ENCODE measurements at places on chromosomes 2 and 18.

GRCh38 chr2:198762441-198762840 lies 695.3 kb downstream of the SATB2 start:
- peak; percentile 4 for DNase-seq

DNA sequence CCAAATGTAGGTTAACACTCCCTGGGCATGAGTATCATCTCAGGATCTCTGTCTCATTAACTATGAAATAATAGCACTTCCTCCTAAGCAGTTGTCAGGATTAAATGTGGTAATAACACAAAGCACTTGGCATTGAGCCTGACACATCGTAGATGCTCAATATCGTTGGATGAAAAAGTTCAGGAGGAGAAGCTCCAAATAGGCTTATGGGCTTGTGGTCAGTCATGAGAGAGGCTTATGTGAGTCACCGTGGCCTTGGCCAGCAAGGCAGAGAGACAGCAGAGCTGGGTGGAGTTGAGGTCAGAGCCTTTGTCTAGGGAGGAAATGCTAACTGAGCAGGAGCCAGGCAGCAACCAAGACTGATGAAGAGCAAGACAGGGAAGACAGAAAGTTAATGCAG lies 68.3 kb upstream of the PPM1B start:
- peak; percentile 93 for DNase-seq

DNA sequence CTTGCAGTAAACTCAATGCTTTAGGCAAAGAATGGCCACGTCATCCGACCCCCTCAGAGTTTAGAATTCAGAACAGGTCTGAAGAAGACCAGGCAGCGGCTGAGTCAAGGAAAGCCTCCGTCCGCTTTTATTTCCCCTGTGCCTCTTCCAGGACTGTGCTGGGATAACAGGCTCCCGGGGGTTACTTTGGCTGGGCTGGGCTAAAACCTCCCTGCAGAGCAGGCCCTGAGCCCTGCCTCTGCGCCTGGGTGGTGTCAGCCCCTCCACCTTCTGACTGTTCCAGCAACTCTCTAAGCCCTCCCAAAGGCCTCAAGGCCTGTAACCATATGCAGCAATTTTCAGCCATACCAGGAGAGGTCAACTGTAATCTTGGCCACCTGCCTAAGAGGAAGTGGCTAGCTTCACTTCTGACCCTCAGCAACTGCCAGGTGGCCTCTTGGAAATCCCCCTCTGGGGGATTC lies 166.5 kb downstream of the RPIA start:
- peak; percentile 4 for DNase-seq

DNA sequence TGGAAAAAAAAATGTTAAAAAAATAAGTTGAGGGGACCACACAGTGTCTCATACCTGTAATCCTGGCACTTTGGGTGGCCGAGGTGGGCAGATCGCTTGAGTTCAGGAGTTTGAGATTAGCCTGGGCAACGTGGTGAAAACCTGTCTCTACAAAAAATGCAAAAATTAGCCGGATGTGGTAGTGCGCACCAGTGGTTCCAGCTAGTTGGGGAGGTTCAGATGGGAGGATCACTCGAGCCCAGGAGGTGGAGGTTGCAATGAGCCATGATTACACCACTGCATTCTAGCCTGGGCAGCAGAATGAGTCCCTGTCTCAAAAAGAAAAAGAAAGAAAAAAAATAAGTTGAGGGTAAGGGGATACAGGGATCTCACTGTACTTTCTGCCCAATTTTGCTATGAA lies 6.1 kb upstream of the KYNU start:
- no peak for DNase-seq

DNA sequence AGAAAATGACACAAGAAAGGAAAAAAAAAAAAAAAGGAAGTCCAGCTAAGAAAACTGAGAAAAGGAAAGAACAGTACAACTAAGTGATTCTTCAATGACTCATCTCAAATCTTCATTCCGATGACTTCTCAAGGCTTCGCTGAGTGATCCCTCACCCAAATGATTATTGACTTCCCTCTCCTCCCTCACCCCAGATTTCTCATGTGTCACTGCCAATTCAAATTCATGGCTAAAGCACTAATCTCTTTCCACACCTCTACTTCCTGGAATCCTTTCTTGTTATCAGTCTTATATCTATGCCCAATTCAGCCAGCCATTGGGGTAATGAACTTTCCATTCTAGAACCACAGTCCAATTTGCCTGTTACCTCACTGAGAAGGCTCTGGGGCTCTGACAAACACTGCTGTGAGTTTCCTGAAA lies 7.2 kb upstream of the ABCB11 start:
- peak; percentile 31 for DNase-seq

- no peak for DNase-seq
Measured at GRCh38 chr2:37448342-37449120, 104.1 kb downstream of the QPCT start.

DNA sequence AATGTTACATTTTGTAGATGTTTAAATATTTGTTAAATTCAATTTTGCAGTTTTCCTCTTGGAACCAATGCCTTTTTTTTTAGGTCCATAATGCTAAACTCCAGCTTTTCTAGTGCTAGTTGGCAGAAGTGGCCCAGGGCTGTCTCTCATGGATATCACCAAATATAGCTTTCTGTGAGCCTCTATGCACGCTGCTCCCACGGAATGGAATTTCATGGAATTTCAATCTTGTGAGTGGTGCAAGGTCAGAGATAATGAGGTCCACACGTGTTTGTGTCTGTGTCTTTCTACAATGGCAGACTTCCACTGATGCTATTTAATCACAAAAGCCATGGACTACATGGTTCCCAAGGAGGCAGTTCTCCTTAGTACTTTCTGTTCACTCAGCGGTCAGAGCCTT lies 191.5 kb upstream of the PARD3B start:
- peak; percentile 31 for DNase-seq

- DNase-seq: no peak
Measured at GRCh38 chr18:9722691-9723090, 14.6 kb downstream of the RAB31 start.

DNA sequence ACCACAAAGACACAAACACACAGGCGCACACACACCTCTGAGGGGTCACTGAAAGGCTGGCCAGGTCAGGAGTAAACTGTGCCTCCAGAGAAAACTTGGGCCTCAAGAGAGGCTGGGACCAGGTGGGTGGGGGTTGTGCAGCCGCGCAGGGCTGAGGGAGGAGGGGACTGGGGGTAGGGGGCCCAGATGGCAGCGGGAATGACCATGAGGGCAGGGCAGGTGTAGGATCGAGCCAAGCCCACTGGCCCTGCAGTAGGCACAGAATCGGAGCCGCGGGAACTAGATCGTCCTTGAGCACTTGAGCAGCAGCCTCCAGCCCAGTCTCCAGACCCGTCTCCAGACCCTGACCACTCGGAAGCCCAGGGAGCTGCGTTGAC lies 36.8 kb downstream of the ANKMY1 start:
- no peak for DNase-seq

GRCh38 chr2:57376985-57377384 lies 669.6 kb upstream of the VRK2 start:
- DNase-seq: peak; percentile 1

DNA sequence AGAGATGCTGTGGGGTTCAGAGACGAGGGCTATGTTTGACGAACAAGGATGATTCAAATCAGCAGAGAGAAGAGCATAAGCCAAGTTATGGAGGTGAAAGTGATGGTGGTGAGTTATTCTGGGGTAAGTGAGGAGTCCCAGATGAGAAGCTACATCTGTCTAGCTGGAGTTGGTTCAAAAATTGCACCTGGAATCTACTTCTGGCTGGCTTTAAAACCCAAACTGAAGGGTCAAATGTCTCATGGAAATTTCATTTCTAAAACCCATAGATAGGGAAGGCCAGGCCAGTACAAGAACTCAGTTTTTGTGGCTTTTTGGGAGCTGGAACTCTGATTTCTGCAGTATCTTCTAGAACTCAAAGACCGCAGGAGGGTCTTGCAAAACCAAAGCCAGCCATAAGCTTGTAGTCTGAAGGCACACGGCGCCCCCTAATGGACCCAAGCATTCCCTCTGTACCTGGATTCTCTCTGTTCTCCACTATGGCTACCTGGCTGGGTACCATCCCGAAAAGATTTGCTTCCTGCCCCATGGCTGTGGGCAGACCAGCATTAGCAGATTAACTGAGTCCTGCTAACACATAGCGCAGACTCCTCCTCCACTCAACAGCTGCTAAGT lies 229.1 kb upstream of the SLC14A2 start:
- peak; percentile 62 for DNase-seq

- no peak for DNase-seq
Measured at GRCh38 chr18:45342166-45342565, 273.1 kb upstream of the SLC14A2 start.

GRCh38 chr2:28750316-28751251 lies 1.0 kb upstream of the PPP1CB start:
- peak; percentile 79 for DNase-seq

DNA sequence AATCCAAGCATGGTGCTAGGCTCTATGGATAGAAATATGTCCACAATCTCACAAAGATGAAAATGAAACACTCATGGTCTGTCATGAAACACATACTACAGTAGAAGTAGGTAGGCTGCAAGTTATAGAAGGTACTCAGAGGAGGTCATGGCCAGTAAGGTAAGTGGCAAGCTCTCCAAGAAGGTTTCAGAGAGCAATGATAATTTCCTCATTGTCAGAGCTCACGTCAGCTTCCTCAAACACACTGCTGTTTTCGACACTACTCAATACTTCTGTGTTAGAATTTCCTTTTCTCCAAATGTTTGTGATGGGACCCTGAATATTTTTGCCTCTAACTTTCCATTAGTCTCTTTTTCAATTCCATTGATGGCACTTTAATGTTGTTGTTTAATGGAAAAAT lies 25.5 kb downstream of the CCDC141 start:
- no peak for DNase-seq

DNA sequence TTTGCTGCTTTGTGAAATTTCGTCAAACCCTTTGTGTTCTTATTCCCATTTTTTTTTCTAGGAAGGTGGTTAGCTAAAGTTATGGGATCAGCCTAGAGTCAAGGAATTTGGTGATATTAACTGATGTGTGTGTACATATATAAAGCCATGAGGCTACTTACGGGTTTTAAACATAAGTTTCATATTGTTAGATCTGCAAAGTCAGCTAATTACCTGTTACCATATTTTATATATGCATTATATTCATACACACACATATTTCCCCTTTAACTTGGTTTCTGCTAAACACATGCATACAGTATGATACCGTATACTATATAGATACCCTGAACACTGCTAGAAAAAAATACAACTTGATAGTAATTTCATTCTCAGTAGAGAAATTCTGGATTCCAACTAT lies 241.0 kb downstream of the NYAP2 start:
- DNase-seq: no peak

- no peak for DNase-seq
Measured at GRCh38 chr18:55280503-55280902, 307.5 kb downstream of the TCF4 start.

DNA sequence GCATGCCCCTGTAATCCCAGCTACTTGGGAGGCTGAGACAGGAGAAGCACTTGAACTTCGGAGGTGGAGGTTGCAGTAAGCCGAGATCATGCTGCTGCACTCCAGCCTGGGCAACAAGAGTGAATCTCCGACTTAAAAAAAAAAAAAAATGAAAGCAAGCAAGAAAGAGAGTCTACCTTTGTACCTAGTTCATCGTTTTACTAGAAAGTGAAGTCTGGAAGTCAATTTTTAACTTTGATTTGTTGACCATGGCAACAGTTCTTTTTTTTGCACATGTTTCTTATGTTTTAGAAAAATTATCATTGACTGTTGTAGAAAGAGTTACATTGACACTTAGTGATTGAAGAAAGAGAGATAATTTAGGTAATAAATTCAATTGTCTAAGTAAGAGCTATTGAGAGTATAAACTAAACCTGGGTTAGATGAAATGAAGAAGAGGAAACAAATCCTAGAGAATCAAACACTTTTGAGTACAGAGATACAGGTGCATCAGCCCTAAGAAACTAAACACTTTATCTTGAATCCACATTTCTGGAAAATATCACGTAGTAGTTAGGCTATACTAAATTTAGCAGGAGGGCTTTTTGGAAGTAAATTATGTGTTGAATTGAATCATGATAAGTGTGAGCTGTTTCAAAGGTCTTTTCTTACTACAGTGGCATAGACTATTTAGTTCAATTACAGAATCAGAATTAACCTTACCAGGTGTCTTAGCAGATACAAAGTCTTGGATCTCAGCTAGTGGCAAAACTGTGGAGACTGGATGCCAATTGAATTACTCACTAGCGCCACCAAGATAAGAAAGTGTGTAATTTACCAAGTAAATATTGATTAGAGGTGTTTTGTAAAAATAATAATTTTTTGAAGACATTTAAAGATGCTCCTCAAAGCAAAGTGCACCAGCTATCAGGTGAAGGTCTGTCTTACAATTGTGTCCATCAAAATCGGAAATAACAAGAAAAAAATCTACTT lies 303.4 kb upstream of the NRXN1 start:
- DNase-seq: no peak

GRCh38 chr2:207871506-207871905 lies 101.8 kb upstream of the FZD5 start:
- peak; percentile 66 for DNase-seq

- DNase-seq: peak; percentile 23
Measured at GRCh38 chr2:12507295-12507694, 209.4 kb upstream of the TRIB2 start.

- DNase-seq: no peak
Measured at GRCh38 chr2:172561270-172561669, 5.4 kb downstream of the PDK1 start.

DNA sequence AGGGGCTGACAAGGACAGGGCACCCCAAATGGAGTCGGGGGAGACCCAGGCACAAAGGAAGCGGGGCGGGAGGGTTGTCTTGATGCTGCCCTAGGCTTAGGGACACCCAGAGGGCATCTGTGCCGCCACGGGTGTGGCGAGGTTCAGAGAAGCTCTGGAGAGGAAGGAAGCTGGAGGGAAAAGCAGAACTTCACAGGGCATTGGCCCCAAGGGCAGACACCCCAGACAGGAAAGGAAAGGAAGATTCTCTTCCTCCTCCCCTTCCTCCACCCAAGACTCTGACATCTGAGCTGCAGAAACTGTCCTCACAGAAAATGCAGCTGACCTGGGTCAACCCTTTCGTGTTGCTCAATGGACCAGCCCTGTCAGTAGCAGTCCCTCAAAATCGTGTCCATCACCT lies 25.6 kb downstream of the DNMT3A start:
- no peak for DNase-seq

DNA sequence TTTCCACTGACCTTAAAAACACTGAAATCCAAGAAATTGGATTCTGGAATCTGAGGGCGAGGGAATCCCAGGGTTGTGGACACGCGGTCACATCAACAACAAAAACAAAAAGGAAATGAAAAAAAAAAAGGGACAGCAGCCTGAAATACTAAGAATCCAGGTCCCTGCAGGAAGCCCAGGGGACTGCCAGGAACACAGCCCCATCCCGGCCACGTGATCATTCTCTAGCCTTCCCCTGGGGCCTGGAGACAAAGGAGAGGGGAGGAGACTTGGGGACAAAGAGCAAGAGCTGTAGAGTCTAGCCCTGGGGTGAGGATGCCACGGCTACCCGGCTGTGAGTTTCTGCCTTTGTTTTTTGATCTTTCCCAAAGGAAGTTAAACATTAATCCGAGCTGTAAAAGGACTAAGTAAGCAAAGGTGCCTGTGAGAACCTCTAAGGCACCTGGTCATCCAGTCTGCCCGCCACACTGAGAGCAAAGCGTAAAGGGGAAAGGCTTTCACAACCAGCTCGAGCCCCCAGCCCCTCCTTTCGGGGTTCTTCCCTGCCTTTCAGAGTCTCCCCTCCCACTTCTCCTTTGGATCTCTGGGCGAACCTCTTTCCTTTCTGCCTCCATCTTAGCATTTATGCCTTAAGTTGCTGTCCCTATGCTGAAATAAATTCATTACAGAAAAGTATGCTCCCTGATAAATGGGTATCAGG lies 57.9 kb upstream of the MSH2 start:
- DNase-seq: peak; percentile 96

Data from astrocyte of the hippocampus (primary cell).